ENCODE measurements at places on chromosomes 16 and 17.

DNA sequence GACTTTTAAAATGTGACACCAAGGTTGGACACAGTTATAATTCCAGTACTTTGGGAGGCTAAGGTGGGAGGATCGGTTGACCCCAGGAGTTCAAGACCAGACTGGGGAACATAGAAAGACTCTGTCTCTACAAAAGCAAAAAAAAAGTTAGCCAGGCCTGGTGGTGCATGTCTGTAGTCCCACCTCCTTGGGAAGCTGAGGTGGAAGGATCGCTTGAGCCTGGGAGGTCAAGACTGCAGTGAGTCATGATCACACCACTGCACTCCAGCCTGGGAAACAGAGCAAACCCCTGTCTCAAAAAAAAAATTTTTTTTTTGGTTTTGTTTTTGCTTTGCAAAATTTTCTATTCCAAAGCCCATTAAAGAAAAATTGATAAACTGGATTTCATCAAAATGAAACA, 281.4 kb downstream of the BCAS3 start:
- DNase-seq = no peak

DNA sequence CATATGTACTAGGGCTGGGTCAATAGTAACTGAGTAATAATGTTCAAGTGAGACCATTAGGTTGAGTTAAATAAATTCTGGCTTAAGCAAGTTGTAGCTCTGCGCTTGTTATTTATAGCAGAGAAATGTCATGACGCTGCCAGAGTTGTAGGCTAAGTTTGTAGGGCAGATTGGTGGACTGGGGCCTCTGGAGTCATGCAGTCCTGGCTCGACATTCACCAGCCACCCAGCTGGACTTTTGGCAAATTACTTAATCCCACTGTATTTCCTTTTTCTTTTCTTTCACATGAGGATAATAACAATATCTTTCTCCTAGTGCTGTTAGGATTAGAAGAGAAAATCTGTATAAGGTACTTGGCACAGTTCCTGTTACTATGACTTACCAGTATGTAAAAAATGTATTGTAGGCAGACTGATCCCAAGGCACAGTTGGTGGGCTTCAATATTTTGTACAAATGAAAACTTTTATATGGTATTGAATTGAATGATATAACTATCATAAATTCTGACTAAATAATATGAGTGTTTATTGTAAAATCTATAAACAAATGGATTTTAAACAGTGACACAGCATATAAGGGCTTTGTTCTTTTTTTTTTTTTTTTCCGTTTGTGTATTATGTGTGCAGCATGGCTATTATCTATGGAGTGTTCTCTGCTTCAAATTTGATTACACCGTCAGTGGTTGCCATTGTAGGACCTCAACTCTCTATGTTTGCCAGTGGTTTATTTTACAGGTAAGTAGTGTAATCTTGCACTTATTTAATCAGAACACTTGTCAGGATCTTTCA, 2.6 kb downstream of the MFSD11 start:
- DNase-seq = no peak

DNA sequence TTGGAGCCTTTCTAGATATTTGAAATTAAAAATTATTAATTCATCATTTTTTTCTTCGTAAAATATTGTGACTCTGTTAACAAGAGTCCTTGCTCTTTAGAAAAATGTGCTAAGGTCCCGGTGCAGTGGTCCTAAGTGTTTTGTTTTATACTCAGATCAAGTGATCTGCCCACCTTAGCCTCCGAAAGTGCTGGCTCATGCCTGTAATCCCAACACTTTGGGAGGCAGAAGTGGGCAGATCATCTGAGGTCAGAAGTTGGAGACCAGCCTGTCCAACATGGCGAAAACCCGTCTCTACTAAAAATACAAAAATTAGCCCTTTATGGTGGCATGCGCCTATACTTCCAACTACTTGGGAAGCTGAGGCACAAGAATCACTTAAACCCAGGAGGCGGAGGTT, 82.6 kb upstream of the LGALS9 start:
- DNase-seq = no peak

GRCh38 chr17:41588126-41588810, 1.6 kb upstream of the KRT14 start:
- DNase-seq = no peak
